T-cell (primary cell): ENCODE measurements at places on chromosomes 1 and 21.

DNA sequence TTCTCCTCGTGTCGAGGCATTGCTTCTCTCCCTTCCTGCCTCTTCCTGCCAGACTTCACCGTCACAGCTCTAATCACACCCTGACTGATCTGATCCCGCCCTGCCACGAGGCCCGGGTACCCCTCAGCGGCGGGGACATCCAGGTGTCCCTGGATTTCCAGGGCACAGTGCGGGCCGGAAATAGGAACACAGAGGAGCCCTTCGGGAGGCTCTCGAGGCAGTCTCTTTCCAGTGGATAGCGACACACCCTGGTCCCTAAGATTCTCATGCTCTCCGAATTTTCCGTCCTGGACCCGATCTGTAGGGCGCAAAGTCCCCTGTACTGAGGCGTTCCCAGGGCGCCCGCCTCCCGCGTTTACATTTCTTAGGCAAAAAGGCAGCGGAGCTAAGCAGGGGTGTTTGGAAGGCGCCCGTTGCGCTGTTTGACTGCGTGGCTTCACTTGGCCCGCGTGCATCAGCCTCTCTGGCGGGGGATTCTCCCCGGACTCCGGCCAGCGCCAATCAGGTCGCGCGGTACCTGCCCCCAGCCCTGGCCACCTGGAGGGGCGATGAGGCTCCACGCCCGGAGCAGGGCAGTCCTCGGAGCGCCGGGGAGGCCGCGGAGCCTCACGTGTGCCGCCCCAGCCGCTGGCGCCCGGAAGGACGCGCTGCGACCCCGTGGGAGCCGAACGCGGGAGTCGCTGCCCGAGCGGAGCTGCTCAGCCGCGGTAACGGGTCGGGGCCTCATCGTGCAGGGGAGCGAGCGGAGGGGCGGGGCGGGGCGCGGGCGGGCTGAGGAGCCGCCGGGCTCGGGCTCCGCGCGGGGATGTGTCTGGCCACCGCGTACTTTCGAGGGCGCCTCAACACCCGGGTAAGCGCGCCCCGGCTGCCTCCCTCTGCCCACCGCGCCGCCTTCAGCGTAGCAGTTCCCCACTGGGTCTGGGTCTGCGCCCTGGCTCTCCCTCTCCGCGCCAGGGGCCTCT is at the start of gene FAM163A:
TSS of gene FAM163A (plus strand) at position 575 of the 962 bp plus-strand sequence. CDS start 69,807 bp downstream, outside the sequence.
- no peak for DNase-seq

- DNase-seq, result no peak
These were observed 233.5 kb downstream of the TRABD2B start for GRCh38 chr1:47763591-47764171.

- no peak for DNase-seq
These were observed 27.8 kb downstream of the ECE1 start for GRCh38 chr1:21262293-21263051.

DNA sequence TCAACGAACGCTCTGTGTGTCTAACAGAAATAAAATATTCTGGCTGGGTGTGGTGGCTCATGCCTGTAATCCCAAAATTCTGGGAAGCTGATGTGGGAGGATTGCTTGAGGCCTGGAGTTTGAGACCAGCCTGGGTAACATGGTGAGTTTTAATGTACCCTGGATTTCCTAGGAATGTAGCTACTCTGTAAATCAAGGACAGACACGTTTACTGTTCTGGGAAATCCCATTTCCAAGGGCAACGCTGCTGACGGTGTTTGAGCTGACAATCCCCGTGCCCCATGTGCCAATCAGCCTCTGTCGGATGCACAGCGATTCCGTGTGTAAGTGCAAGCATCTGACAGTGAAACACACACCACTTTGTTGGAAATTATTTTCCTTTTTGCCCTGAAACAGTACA is 8.0 kb downstream of the CORT start:
- no peak for DNase-seq

GRCh38 chr1:177315261-177315660 is 144.5 kb downstream of the BRINP2 start:
- no peak for DNase-seq

DNA sequence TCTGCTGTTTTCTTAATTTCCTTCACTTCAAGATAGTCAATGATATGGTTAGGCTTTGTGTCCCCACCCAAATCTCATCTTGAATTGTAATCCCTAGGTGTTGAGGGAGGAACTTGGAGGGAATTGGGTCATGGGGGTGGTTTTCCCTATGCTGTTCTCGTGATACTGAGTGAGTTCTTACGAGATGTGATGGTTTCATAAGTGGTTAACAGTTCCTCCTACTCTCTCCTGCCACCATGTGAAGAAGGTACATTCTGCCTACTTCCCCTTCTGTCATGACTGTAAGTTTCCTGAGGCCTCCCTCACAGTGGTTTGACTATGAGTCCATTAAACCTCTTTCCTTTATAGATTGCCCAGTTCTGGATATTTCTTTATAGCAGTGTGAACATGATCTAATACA is 74.0 kb upstream of the SAMSN1 start:
- no peak for DNase-seq

- DNase-seq, result no peak
These were observed 104.2 kb upstream of the GCLM start for GRCh38 chr1:94013367-94013878.

GRCh38 chr1:999725-1000356 is at the start of gene HES4:
Gene HES4 (minus strand): TSS chr1:1000097. CDS start chr1:999973, 124 bp downstream.
- DNase-seq, result peak; percentile 55

DNA sequence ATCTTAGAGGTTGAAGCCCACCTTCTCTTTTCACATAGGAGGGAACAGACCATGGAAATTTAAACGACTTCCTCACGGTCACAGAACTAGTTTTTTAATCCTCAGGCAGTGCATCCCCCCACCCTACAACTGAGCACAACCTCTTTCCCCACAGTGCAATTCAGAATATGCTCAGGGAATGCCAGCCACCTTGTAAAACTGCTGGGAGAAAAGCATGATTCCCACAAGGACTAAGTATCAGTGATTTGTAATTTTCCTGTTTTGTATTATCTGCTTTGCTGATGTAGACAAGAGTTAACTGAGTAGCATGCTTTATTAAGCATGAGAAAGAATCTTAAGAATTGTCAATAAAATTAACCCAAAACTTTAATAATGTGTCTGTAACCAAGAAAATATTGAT is 23.8 kb downstream of the TMEM50A start:
- DNase-seq, result no peak

DNA sequence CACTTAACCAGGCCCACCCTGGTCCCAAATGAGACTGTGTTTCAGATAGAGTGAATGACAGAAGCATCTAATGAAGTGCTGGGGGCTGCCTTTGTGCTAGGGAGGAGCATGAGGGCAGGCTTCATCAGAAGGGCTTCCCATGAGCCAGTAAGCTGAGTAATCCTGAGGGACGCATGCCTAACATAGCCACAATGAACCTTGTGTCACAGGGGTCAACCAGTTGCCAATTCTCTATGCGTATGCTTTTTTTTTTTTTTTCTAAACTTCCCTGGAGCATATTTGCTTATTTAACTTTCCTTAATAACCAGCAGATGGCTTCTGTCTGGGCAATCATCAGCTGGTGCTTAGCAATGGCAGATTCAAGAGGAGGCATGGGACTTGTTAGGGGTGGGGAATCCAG is 25.5 kb upstream of the CYP2J2 start:
- no peak for DNase-seq

DNA sequence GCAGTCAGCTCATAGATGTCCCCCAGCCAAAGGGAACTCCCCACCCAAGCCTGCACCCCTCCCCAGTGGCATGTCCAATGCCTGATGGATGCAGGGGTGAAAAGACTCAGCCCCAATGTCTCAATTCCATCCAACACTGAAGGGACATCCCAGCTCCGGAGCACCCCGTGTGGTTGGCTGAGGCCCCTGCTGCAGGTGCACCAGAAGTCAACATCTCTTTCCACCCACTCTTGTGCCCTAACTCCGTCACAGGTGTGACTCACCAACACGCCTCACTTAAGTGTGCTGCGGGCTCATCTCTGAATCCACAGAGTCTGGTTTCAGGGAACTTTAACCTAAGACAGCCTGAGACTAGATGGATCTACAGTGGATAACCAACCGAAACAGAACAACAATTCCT is 40.9 kb upstream of the ZBTB18 start:
- no peak for DNase-seq

- no peak for DNase-seq
These were observed 69.9 kb upstream of the WDR26 start for GRCh38 chr1:224504297-224505041.

DNA sequence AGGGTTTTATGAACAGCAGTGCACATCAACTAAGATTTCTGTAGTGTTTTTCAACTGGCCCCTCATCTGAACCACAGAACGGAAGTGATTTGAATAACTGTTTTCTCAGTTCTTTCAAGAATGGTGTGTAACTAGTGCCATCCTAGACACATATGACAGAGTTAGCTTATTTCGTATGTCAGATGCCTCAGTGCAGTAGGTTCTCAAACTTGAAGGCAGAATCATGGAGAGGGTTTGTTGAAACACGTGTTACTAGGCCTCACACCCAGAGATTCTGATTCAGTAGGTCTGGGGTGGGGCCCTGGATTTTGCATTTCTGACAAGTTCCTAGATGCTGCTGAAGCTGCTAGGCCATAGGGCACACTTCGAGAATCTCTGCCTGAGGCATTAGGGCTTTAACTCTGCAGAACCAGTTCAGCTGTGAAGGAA is 49.0 kb downstream of the SCCPDH start:
- DNase-seq, result no peak

DNA sequence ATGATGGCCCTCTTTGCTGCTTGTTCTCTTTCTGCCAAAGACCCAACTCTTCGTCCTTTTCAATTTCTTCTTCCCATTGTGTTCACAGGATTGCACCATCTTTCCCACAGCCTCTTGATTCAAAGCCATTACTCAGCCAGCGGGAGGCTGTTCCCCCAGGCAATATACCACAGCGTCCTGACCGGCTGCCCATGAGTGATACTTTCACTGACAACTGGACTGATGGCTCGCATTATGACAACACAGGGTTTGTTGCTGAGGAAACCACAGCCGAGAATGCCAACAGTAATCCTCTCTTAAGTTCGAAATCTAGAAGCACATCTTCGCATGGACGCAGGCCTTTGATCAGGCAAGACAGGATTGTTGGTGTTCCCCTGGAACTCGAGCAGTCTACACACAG is 167.4 kb downstream of the LRRC40 start:
- no peak for DNase-seq

DNA sequence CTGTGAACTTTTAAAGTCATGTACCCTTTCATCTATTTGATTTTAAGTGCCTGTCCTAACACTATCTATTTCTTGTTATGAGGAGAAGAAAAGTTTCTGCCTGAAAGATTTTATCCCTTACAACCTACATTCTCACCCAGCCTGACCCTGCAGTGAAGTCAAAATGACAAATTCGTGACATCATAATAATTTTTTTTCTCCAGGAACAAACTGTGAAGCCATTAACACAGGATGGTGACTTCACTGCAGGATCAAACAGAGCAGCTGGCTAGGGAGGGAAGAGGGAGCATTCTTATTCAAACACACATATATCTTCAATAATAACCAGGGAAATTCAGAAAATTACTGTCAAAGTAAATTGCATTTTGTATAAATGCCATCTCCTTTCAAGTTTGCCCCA is 147.8 kb upstream of the PRMT6 start:
- no peak for DNase-seq

GRCh38 chr1:53081384-53082066 is 19.5 kb downstream of the PODN start:
- no peak for DNase-seq

DNA sequence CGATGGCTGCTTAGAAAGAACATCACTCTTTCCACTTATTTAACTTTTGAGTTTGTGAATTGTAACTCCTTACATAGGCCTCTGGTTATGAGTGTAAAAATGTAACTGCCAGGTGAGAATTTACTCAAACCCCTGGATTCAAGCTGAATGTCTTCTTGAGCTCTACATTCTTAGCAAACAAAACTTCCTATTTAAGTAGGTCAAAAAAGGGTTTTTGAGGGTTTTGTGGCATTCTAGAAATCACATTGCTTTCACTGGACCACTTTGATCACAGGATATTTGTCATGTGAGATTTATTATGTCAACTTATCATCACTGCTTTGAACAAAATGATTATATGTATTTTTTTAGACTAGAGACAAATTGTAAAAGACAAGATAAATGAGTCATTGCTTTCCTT is 5.7 kb downstream of the IL23R start:
- no peak for DNase-seq

GRCh38 chr1:172134087-172134731 is 286.3 kb upstream of the C1orf105 start:
- DNase-seq, result no peak

DNA sequence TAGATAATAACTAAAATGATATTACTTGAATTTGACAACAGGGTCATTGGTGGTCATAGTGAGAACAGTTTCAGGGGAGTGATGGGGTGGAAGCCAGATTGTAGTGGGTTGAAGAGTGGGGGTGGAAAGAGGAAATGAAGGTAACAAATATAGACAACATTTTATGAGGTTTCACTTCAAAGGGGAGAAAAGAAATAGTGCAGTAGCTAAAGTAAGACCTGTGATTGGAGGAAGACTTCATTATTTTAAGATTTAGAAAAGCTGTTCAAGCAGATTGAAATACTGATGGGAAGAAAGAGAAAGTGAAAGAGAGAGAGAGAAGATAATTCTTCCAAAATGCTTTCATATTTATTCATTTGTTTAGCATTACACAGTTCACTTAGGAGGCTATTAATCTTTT is 52.0 kb upstream of the KCNA3 start:
- no peak for DNase-seq

- DNase-seq, result no peak
These were observed 18.8 kb downstream of the JUN start for GRCh38 chr1:58765006-58765405.

- no peak for DNase-seq
These were observed 110.5 kb upstream of the CDC42BPA start for GRCh38 chr1:227428803-227429202.

- peak; percentile 73 for DNase-seq
These were observed 43.6 kb upstream of the PDE9A start for GRCh38 chr21:42609811-42610210.

DNA sequence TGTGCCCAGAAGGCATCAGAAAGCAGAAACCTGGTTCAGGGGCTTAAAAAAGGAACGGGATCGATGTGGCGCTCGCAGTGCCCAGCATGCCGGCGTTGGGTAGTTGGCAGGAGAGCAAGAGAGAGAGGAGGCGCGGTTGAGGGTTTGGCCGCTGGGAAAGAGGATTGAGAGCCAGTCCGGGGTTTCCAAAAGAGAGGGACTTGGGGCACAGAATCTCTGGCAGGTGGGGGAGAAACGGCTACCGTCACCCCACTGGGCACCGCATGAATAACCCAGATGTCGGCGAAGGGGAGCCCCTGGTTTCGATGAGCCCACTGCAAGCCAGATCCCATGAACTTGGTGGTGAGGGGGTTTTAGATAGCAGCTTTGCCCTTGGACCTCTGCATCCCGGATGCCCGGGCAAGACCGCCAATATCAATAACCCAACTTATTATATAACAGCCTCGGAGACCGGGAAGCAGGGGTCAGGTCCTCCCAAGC is 60.4 kb upstream of the ACOT11 start:
- DNase-seq, result no peak
